ENCODE measurements at places on chromosomes 12 and 14.

DNA sequence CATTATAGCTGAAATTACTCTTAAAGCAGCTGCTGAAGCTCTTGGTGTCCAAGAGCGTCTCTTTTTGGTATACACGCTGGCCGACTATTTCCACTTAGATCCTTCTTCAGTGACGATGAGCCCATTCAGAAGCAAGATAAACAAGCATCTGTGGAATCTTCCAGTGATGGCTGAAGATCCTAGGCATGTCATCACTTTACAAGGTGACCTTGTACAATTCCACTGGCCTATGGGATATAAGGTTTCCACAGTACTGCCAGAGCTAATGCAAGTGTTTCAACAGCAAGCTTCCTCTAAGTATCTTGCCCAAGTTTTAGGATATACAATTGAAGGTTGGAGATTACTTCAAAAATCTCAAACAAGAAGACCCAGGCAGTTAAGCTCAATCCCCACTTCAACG lies 47.0 kb downstream of the INTS13 start:
- no peak for DNase-seq

GRCh38 chr12:24069532-24070395 lies 120.3 kb upstream of the SOX5 start:
- DNase-seq, result no peak

DNA sequence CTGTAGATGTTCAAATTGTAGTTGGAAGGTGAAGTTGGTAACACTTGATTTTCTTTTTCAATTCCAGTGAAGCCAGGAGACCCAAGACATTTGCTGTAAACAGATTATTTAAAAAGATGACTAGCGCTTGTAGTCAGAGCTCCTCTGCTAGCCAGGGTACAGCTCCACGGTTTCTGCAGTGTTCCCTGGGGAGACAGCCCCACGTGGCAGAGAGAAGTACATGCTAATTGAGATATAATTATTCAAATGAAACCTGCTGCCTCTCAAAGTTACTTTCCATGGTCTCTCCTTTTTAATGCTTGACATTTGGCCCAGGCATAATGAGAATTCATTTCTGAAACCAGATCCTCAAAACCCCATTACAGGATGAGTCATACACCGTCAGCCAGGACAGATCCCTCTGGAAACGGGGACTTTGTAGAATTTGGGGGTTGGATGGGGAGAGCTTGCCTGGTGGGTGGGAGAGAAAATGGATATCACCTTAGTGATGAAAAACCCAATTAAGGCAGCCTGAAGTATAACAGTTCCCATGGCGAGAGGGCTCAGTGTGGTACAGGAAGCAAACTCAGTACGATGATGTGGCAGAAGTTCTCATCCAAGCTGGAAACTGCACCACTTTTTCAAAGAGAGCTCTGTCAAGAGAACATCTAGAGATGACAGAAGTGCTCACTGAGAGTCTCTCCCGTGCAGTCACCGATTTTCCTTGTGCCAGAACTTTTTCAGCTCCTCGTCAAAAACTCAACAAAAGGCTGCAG lies 637.7 kb upstream of the TMEM132C start:
- DNase-seq, result no peak

GRCh38 chr12:122202017-122202416 lies 1.5 kb upstream of the B3GNT4 start:
- no peak for DNase-seq

DNA sequence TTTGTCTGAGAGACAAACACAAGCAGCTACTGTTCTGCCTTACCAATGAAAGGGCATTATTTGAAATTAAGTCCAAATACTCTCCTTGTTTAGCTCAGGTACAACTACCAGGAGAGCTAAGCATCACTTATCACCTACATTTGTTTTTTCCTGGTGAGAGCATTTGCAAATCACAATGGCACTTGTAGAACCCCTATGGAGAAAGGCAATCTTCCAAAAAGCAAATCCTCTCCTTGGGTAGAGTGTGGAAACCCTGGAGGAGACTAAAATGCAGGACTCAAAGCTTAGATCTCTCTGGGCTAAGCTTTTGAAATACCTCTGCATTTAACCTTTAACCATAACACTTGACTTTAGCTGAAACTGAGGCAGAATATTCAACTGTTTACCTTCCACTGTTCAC lies 20.8 kb downstream of the GTSF1 start:
- no peak for DNase-seq

- DNase-seq, result no peak
Observed at GRCh38 chr14:36659822-36660735, 1.6 kb upstream of the PAX9 start.

DNA sequence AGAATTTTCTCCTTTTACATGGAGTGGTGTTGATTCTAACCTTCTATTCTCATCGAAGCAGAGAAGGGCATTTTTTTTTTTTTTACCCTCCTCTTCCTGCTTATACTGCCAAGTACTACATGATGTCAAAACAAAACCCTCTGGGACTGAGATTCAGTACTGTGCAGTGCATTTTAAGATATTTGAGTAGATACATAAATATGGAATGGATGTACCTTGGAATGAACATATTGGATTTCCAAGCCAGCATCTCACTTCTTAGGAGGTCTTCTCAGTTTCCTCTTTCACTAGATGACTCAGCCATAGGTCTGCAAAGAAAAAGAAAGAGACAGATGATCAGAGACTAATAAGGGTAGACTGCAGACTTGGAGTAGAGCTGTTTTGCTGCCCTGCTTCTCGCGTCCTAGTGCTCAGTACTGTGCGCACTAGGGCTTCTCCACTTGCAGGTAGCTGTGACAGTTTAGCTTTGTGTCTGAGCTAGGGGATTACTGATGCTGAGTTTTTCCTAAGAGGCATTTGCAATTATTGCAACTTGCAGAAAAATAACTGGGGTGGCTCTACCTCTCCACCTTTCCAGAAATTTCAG lies 20.4 kb downstream of the TPH2 start:
- peak; percentile 5 for DNase-seq

DNA sequence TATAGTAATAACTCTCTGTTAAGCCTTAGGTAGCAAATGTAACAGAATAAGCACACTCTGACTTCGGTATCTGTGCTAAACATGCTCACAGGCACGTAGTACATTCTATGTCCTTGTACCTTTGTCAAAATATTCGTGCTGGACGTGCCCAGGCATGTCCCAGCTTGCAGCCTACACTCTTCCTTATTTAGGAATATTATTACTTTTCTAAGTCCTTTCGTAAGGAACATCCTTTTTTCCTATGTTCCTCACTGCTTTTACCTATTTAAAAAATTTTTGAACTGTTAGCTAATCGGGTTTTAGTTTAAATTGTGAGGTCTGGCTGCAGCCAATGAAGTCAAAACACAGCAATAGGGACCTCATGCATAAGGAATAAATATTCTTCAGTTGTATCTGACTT lies 24.1 kb upstream of the UBC start:
- DNase-seq, result no peak

GRCh38 chr12:65781681-65782269 lies 42.5 kb upstream of the HMGA2 start:
- no peak for DNase-seq

DNA sequence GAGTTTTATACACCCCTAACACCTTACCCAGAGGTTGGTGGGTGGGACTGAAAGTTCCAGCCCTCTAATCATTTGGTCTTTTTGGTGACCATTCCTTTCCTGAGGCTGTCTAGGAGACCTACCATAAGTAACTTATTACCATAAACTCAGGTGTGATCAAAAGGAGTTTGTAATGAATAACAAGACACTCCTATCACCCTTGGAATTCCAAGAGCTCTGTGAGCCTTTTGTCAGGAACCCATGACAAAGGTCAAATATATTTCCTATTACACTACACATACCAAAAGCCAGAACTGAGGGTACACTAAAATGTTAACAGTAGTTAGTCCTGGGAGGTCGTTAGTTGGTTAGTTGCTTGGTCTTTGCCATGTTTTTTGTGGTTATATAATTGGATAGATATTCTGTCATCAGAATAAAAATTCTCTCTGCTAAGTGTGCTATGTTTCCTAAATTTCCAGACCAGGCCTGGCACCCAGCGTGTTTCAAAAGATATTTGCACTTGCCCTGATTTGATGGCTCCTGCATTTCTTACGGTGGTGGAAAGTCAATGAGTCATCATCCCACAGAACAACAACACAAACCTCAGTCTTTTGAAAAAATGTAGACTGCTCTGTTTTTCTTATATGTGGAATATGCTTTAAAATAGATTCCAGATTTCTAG lies 27.0 kb upstream of the AKAP5 start:
- peak; percentile 59 for DNase-seq

DNA sequence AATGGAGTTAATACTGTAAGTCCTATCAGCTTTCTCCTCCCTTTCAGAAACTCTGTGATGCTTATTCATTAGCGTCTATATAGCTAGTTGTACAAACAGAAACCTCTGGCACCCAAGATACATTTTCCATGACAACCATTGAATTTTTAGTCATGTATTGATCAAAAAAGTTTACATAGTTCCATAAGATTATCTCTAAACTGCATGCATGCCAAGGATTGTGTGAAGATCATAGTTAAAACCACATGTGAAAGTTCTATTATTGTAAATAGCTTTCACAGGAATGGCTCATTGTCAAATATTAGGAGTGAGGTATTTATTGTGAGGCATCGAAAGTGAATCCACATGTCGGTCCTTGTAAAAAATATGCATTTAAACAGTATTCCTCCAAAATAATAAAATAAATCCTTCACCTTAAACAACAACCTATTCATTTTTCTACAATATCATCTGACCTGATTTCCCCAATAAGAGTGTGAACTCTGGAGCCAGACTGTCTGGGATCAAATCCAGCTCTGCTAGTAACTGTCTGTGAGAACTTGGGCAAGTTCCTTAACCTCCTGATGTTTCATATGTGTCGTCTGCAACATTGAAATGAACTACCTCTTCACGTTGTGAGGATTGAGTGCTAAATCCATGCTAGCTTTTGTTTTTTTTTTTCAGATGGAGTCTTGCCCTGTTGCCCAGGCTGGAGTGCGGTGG lies 10.6 kb upstream of the CDKL1 start:
- DNase-seq, result no peak

DNA sequence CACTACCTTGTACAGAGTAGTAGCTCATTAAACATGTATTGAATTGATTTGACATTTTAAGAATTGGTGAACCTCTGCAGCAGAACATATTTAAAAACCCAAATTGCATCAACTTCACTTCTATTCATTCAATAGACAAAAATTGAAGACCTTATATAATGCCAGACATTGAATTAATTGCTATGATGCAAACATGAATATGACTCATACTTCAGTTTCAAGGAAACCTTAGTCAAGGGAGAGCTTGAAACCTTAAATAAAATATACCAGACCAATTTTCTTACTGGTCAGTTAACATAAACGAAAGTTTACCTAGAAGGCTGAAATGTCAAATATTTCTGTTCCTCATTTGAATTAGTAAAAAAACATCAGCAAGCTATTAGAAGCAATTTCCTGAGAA lies 5.0 kb upstream of the MGAT4C start:
- no peak for DNase-seq

GRCh38 chr14:103517721-103518421 lies 4.8 kb downstream of the CKB start:
- no peak for DNase-seq

GRCh38 chr14:91595736-91596135 lies 85.6 kb upstream of the PPP4R3A start:
- no peak for DNase-seq

GRCh38 chr14:73620268-73620667 lies 8.0 kb downstream of the ACOT6 start:
- DNase-seq, result no peak

- no peak for DNase-seq
Observed at GRCh38 chr14:36450550-36450949, 69.5 kb downstream of the NKX2-1 start.

DNA sequence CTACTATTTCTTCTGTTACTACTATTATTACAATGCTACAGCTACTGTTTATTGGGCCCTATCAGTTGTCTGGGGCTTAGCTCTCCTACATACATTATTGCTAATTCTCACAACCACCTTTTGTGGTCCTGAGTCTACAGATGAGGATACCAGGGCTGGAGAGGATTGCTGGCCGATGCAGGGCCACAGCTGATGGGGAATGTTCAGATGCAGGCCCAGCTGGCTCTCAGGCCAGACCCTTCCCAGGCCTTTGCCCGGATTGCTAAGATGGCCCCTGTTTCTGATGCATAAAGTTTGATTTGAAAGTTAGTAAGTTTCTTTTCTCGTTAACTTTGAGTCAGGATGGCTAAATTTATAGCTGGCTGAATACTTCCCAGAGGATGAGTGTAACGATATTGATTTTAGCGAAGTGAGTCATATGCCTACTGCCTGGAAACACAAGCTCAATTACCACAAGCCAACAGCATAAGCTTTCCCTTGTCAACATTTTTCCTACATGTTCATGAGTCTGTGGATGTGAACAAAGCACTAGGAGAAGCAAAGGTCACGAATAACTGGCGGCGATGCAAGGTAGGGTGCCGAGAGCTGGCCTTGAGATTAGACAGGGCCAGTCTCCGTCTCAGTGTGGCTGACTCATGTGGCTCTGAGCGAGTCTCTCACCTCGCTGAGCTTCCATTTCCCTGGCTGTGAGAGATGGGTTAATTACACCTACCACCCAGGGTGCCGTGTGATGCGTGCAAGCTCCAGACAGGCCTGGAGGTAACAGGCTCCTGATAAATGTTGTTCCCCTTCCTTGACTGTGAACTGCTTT lies 111.0 kb downstream of the BEGAIN start:
- peak; percentile 76 for DNase-seq

- no peak for DNase-seq
Observed at GRCh38 chr12:48198672-48198971, 4.5 kb downstream of the OR10AD1 start.

- DNase-seq, result no peak
Observed at GRCh38 chr12:90972226-90972625, 17.2 kb upstream of the CCER1 start.

GRCh38 chr14:83470466-83470865 lies 1936.8 kb upstream of the SEL1L start:
- DNase-seq, result peak; percentile 80

DNA sequence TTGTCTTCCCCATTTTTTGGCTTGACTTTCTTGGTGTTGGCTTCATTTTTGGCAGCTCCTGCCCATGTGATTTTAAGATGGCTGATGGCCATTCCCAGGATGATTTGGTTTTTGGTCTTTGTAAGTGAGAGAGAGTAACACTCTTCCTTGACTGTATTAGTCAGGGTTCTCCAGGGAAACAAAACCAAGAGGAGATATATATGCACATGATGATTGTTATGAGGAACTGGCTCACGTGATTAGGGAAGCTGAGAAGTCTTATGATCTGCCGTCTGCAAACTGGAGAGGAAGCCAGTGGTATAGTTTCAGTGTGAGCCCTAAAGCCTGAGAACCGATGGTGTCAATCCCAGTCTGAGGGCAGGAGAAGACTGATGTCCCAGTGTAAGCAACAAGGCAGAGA lies 146.6 kb downstream of the NRXN3 start:
- DNase-seq, result no peak

- DNase-seq, result no peak
Observed at GRCh38 chr12:54385251-54385914, 850 bp upstream of the ZNF385A start.

DNA sequence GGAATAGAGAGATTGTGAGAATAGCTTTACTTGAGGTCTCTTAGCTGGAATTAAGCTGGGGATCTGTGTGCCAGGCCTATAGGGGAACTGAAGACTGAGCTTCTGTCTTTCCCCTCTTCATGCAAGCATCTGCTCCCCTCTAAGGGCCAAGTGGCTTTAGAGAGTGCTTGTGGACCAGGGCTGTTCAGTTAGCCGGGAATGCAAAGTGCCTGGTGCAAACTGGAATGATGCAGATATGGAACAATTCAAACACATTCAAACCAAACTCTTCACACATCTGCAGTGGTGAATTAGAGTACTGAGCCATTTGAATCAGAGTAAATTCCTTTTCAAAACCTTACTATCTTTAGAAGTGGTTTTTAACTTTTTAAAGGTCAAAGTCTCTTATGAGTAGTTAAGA lies 99.0 kb downstream of the LIN7A start:
- DNase-seq, result no peak
